ENCODE measurements at places on chromosomes 3 and 15. TPM values are rescaled to one million over a fixed set of nuclear protein-coding genes. Genes with fewer than 3 reads are reported as not detected.

COL6A5 gene
- not detected for total RNA-seq

LHFPL4 gene
- under 0.01 TPM for total RNA-seq

CHL1 gene
- total RNA-seq: 8.9 TPM

ASB14 gene
- not detected for total RNA-seq

ADGRG7 gene
- not detected for total RNA-seq

PTX3 gene
- 266 TPM for total RNA-seq

GOLGA6L6 gene
- not detected for total RNA-seq

EFHB gene
- 0.17 TPM for total RNA-seq

ONECUT1 gene
- total RNA-seq: not detected

KY gene
- 1.6 TPM for total RNA-seq

AHSG gene
- total RNA-seq: not detected

COPB2 gene
- 261 TPM for total RNA-seq

NANOGP8 gene
- 0.15 TPM for total RNA-seq

Data from smooth muscle cell of trachea (primary cell).